ENCODE measurements at places on chromosomes 4 and X. TPM values are rescaled to one million over a fixed set of nuclear protein-coding genes. Genes with fewer than 3 reads are reported as not detected.
A peak's percentile ranks its signal among the peaks of the same experiment; 100 is the strongest.

- no peak for DNase-seq
- peaks cover 2% of the 10 kb centered on the region for H3K36me3 ChIP-seq
- no peak overlapping the region for H3K4me3 ChIP-seq
- peaks cover 24% of the 10 kb centered on the region for H3K4me1 ChIP-seq
These were observed 9.9 kb upstream of the ANAPC4 start for GRCh38 chr4:25367004-25367621.

DNA sequence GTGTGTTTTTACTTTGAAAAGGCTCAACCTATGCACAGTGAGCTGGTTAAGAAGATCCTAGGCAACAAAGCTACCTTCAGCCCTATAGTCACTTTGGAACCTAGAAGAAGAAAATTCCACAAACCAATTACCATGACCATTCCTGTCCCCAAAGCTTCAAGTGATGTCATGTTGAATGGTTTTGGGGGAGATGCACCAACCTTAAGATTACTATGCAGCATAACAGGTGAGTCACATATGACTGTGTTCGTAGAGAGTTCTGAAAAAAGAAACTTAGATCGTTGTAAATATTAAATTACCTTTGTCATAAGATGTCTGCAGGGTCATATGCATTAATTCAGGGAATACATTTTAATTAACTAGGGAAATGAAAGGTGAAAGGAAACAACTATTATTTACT is 287.1 kb downstream of the ANK2 start:
- H3K27me3 ChIP-seq, result no peaks in the 10 kb centered on the region
- DNase-seq, result no peak
- no peak overlapping the region for H3K27ac ChIP-seq
- no peak overlapping the region for H3K4me3 ChIP-seq
- H3K36me3 ChIP-seq, result no peaks in the 10 kb centered on the region

GRCh38 chr4:82739287-82740190 is 59.1 kb downstream of the SCD5 start:
- peaks cover 26% of the 10 kb centered on the region for H3K4me1 ChIP-seq
- no peak overlapping the region for H3K4me3 ChIP-seq
- peak; percentile 58 for DNase-seq
- H3K36me3 ChIP-seq, result no peaks in the 10 kb centered on the region
- H3K27ac ChIP-seq, result no peak overlapping the region
- no peaks in the 10 kb centered on the region for H3K27me3 ChIP-seq

GRCh38 chr4:169103966-169104412 is 93.9 kb upstream of the CBR4 start:
- H3K27me3 ChIP-seq, result no peaks in the 10 kb centered on the region
- DNase-seq, result no peak
- H3K4me1 ChIP-seq, result peaks cover 26% of the 10 kb centered on the region
- peaks cover 10% of the 10 kb centered on the region for H3K36me3 ChIP-seq
- no peak overlapping the region for H3K4me3 ChIP-seq

GRCh38 chr4:111475001-111475400 is 670.3 kb upstream of the FAM241A start:
- no peaks in the 10 kb centered on the region for H3K4me1 ChIP-seq
- no peaks in the 10 kb centered on the region for H3K36me3 ChIP-seq
- DNase-seq, result peak; percentile 17
- no peaks in the 10 kb centered on the region for H3K27me3 ChIP-seq
- H3K4me3 ChIP-seq, result no peak overlapping the region

Gene GAB1
- polyA plus RNA-seq, result 6.8 TPM

- H3K36me3 ChIP-seq, result no peaks in the 10 kb centered on the region
- no peaks in the 10 kb centered on the region for H3K27me3 ChIP-seq
- H3K4me3 ChIP-seq, result no peak overlapping the region
- H3K4me1 ChIP-seq, result no peaks in the 10 kb centered on the region
- H3K27ac ChIP-seq, result no peak overlapping the region
These were observed 165.3 kb upstream of the DGKK start for GRCh38 chrX:50635817-50636365.

- H3K27ac ChIP-seq, result peak overlapping the region; percentile 94
- peak overlapping the region; percentile 90 for H3K4me3 ChIP-seq
- H3K4me1 ChIP-seq, result peaks cover 48% of the 10 kb centered on the region
- no peak for DNase-seq
- H3K27me3 ChIP-seq, result no peaks in the 10 kb centered on the region
These were observed 1.5 kb downstream of the FAM200B start for GRCh38 chr4:15683143-15683495.

DNA sequence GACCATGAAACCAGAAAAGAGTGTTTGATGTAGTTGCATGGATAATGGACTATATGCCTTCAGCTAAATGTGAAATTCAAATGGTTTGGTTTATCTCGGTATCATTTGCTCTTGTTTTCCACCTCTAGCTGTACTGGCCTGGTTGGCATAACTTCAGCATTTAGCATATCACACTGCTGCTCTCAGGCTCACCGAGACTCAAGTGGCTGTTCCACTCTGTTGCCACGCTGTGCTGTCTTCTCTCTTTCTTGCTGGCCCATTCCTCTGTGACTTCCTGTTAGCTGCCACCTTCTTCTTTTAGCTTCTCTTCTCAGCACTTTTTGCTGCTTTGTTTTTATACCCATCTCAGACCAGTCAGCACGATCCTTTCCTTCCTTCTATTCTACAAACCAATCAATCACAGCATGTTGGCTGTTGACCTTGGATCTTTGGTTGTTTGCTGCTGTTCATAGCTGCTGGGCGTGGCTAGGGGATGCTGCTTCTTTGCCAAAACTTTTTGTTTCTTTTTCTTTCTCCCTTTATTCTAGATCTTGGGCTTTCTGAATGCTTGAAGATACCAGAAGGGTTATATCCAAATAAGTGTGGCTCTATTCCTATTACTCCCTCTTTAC is 24.0 kb downstream of the INTS6L start:
- DNase-seq, result no peak
- H3K36me3 ChIP-seq, result no peaks in the 10 kb centered on the region
- H3K27me3 ChIP-seq, result 0 out of 3 replicates have a peak, but pooled peaks cover 2% of the 10 kb centered on the region
- H3K4me1 ChIP-seq, result no peaks in the 10 kb centered on the region

- H3K27ac ChIP-seq, result no peak overlapping the region
- no peak for DNase-seq
- H3K4me3 ChIP-seq, result no peak overlapping the region
- peaks cover 5% of the 10 kb centered on the region for H3K4me1 ChIP-seq
These were observed 62.7 kb upstream of the SORBS2 start for GRCh38 chr4:185874516-185875230.

GRCh38 chr4:14583752-14584151 is 418.5 kb upstream of the CPEB2 start:
- no peak for DNase-seq
- H3K4me1 ChIP-seq, result no peaks in the 10 kb centered on the region
- H3K27me3 ChIP-seq, result no peaks in the 10 kb centered on the region
- H3K27ac ChIP-seq, result no peak overlapping the region
- H3K36me3 ChIP-seq, result no peaks in the 10 kb centered on the region
- no peak overlapping the region for H3K4me3 ChIP-seq

- DNase-seq, result no peak
- H3K27ac ChIP-seq, result no peak overlapping the region
- no peaks in the 10 kb centered on the region for H3K36me3 ChIP-seq
- no peak overlapping the region for H3K4me3 ChIP-seq
- H3K4me1 ChIP-seq, result no peaks in the 10 kb centered on the region
These were observed 49.6 kb upstream of the ATXN3L start for GRCh38 chrX:13369256-13370030.

DNA sequence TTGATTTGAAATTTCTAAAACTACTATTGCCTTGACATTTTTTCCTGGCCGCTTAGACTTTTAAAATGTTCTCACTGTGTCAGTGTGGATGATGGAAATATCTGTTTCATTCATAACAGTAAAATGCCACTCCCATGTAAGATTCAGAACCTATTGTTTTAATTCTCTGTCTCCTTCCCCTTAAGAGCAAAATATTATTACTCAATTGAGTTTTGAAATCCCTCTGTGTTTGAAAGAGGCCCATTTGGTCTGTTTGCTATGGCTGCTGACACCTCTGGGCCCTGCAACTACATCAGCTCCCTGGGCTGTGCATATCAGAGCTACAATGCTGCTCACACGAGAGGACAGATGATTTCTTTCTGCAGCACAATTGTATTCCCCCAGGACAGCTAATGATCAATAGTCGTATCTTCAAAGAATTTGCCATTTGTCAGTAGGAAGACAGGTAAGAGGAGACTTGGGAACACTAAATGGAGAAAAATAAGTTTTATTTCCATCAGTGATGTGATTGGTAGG is 388.0 kb upstream of the GALNT7 start:
- H3K4me3 ChIP-seq, result no peak overlapping the region
- no peak overlapping the region for H3K27ac ChIP-seq
- no peak for DNase-seq

DNA sequence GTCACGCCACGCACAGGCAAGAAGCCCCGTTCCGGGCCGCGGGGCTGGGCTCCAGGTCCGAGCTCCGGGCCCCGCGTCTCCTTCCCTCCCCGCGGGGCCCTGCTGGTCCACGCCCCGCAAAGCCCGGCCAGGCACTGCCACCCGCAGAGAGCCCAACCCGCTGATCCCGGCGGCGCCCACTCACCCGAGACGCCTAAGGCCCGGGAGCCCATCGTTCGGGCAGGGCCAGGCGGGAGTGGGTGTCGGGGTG is 870 bp downstream of the PDZD4 start:
- peaks cover 37% of the 10 kb centered on the region for H3K27me3 ChIP-seq
- no peaks in the 10 kb centered on the region for H3K4me1 ChIP-seq
- no peak overlapping the region for H3K27ac ChIP-seq
- no peak for DNase-seq

Gene TLR3
- polyA plus RNA-seq, result 0.20 TPM

Gene TMPRSS11B
- polyA plus RNA-seq, result not detected

Gene RBM46
- not detected for polyA plus RNA-seq

Gene RTL9
- not detected for polyA plus RNA-seq

All from HepG2 (cell line).